ENCODE measurements at places on chromosomes 11 and 22.

- DNase-seq = no peak
These were observed 107.5 kb downstream of the USP35 start for GRCh38 chr11:78295991-78296930.

DNA sequence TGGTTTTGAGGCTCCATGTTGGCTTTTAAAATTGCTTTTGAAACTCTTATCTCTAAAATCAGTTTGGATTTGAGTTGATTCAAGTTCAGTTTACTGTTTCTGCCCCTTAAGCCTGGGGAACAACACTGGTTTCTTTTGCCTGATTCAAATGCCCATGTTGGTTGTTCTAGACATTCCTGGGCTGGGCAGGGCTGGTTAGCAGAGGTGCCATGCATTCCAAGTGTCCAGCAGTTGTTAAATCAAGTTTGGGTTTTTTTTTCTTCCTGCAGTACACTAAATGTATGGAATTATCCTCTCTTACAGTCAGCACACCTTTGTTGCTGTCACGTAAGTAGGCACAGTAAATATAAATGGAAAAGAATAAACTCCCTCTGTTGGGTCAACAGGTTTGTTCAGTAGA, 67.2 kb upstream of the MTMR2 start:
- no peak for DNase-seq

DNA sequence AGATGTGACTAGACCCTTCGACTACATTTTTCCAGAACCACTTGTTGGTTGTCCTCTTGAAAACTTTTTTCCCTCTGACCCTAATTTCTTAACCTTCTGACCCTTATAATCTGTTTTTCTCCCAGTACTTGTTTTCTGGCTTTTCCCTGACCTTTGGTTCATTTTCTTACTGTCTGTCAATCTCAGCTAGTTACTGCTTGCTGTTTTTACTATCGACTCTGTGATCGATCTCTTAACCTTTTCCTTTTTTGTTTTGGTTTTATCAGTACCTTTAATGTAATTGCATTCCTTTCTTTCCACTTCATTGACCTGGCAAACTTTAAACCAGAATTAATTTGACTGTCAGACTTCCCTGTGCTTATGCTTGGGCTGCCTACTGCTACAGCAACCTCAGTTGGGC, 92.8 kb downstream of the DDX10 start:
- DNase-seq = no peak

DNA sequence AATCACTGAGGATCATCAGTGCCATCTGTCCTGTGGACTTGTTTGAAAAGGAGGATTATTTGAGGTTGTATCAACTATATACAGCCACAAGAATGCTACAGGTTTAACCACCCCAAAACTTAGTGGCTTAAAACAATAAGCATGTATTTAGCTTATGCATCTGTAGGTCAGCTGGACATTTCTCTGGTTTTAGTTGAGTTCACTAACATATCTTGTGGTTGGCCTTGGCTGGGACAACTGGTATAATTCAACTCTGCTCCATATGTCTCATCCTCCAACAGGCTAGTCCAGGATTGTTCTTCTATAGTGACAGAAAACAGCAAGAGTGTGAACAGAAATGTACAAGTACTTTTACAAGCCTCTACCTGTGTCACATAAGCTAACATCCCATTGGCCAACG, 49.9 kb upstream of the SOX6 start:
- no peak for DNase-seq

- DNase-seq = peak; percentile 72
These were observed 13.9 kb downstream of the ATG16L2 start for GRCh38 chr11:72828081-72828567.

GRCh38 chr22:36358533-36359469, 29.0 kb downstream of the MYH9 start:
- peak; percentile 69 for DNase-seq

GRCh38 chr11:111387363-111387762, 8.3 kb upstream of the POU2AF1 start:
- no peak for DNase-seq

GRCh38 chr22:26565889-26566288, 24.0 kb downstream of the TPST2 start:
- DNase-seq = no peak

DNA sequence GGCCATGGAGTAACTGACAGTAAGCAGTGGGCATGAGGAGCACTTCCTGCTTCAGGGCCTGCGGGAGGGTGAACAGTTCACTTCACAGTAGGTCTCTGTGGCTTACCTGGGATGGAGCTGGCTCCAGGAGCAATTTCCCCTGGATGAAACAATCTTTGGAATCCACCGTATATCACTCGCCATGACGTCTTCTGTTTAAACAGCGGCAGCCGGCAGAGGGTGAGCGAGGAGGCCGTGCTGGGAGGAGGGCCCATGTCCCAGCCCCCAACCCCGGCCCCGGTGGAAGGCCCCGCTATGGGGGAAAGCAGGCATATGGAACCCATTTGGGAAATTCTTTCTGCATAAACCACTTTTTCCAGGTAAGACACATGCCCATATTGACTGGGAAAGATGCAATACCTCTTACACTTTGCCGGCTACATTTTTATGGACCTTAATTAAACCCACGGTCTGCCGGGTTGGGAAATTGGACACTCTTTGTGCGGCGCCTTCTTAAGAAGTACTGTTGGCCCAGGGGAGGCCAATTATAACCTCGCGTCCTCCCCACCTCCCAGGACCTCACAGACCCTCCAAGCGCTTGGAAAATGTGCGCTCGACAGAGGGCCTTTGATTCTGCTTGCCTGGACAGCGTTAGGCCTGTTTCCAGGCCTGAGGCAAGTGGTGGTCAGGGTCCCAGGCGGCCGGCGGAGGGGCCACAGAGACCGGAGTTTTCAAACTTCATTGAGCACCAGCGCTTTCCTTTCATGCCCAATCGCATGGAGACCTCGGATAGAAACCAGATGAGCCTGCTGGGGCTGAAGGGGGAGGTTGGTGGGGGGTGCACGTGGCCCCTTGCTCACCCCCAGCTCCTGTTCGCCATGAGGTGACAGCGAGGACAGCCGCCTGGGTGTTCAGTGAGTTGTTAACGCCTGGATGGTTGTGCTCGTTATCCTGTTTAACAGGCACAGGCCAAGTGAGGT, 40.4 kb downstream of the SMIM38 start:
- no peak for DNase-seq

DNA sequence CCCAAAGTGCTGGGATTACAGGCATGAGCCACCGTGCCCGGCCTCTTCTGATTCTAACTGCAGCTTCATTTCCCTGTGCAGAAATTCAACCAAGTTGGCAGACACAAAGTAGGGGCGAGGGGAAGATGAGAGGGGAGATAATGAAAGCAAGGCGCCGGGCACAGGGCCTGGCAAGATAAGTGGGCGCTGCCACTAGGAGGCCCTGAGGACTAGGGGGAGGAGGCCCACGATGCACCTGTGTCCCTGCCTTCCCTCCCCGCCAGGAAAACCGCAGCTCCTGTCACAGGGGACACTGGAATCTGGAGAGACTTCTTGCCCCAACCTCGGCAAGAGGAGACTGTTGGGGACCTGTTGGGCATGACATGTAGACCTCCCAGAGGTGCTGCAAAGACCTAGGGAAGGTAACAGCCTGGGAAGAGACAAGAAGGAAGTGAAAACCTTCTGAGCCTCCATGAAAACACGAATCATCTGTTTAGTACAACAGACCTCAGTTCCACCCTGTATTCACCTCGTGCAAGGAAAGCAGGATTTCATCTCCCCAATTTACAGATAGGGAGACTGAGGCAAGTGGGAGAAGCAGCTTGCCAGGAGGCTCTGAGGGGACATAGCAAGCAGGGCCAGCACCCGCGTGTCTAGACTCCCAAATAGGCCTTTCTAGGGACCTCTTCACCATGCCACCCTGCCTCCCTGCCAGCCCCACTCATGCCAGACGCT, 3.1 kb upstream of the LGALS1 start:
- DNase-seq = no peak

- no peak for DNase-seq
These were observed 4.0 kb downstream of the POGLUT3 start for GRCh38 chr11:108494182-108494581.

GRCh38 chr11:88806410-88806809, 259.4 kb downstream of the GRM5 start:
- DNase-seq = no peak

DNA sequence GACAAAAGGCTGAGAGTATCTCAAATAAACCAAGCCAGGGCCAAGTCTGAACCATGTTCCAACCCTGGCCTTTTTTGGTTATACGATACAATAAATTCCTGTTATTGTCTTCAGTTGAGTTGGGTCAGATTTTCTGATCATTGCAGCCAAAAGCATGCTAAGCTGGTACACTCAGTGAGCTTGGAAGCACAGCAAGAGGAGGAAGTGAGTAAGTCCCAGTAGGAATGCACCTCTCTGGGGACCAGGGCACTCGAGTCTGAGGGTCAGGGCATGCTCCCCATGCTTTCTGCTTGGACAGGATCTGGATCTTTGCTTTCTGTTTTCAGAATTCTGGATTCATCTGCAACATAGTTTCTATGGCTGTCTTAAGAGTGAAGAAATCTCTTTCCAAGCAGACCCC, 73.1 kb downstream of the TMPRSS5 start:
- no peak for DNase-seq

All from suppressor macrophage treated with lipopolysaccharide for 4 hours (primary cell).